Activated CD4-positive, alpha-beta T cell treated with anti-CD3 and anti-CD28 coated beads, Interleukin-2, amount 10 ng/mL, durations not matched to agents 24 days and 14 days (primary cell): ENCODE measurements at places on chromosomes 13 and 19. TPM values are rescaled to one million over a fixed set of nuclear protein-coding genes. Genes with fewer than 3 reads are reported as not detected.

- no peaks in the 10 kb centered on the region for H3K27me3 ChIP-seq
- H3K4me3 ChIP-seq, result peak overlapping the region; percentile 100
- peaks cover 20% of the 10 kb centered on the region for H3K36me3 ChIP-seq
- H3K4me1 ChIP-seq, result peaks cover 39% of the 10 kb centered on the region
Measured at GRCh38 chr19:3556423-3556977, 886 bp downstream of the MFSD12 start.

- peaks cover 50% of the 10 kb centered on the region for H3K36me3 ChIP-seq
- H3K27me3 ChIP-seq, result peaks cover 2% of the 10 kb centered on the region
- DNase-seq, result no peak
- no peak overlapping the region for H3K27ac ChIP-seq
Measured at GRCh38 chr19:16188521-16188920, 3.3 kb downstream of the FAM32A start.

DNA sequence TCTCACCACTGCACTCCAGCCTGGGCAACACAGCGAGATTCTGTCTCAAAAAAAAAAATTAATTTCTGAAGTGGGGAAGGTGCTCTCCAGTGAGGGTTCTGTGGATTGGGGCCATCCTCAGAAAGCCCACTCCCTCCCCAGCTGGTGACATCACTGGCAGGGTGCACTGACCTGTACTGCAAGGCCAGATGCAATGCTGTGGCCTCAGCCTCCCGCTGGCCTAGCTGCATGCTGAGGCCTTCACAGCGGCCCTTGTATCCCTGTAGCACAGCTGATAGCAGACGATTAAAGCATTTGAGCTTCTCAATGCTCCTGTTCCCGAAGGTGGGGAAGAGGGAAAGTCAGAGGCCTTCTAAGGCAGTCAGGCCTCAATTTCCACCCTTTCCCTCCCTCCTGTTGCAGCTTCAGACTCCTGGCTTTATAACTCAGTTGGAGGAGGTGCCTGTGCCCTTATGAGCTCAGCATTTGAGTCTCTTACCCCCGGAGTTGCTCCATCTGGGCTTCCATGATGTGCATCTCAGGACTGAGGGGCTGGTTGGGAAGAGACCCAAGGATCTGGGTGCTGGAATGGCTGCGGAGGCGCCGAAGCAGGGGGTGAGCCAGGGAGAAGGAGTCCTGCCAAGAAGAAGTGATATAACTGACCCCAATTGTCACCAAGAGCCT lies 5.3 kb downstream of the USHBP1 start:
- H3K27ac ChIP-seq, result no peak overlapping the region
- H3K4me3 ChIP-seq, result no peak overlapping the region
- no peaks in the 10 kb centered on the region for H3K36me3 ChIP-seq
- H3K27me3 ChIP-seq, result peaks cover 2% of the 10 kb centered on the region

Gene ZNF560
- not detected in 2 replicates for total RNA-seq

DNA sequence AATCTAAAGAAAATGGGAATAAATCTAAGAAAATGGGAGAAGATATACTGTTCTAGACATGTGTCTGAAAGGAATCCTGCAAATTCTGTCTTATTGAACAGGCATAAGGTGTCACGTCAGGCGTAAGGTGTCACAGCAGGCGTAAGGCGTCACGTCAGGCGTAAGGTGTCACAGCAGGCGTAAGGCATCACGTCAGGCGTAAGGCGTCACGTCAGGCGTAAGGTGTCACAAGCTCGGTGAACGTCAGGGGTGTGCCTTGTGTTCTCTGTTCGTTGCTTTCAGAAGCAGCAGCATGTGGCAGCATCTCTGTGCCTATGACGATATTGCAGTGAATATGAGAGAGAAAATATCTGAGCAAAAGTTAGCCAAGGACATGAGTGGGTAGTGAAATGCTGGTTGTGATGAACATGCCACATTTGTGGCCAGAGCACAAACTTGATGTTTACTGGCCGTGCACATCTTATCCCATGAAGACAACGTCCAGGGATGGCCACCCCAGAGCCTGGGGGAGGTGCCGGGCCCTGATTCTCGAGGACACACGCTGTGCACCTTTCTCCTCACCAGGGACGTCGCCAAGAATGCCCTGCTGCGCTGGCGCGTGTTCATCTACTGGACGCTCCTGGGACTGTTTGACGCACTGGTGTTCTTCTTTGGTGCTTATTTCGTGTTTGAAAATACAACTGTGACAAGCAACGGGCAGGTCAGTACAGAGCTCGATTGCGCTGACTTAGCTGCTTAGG lies 107.0 kb upstream of the MCF2L start:
- no peak for DNase-seq
- no peaks in the 10 kb centered on the region for H3K27me3 ChIP-seq
- peaks cover 44% of the 10 kb centered on the region for H3K36me3 ChIP-seq

DNA sequence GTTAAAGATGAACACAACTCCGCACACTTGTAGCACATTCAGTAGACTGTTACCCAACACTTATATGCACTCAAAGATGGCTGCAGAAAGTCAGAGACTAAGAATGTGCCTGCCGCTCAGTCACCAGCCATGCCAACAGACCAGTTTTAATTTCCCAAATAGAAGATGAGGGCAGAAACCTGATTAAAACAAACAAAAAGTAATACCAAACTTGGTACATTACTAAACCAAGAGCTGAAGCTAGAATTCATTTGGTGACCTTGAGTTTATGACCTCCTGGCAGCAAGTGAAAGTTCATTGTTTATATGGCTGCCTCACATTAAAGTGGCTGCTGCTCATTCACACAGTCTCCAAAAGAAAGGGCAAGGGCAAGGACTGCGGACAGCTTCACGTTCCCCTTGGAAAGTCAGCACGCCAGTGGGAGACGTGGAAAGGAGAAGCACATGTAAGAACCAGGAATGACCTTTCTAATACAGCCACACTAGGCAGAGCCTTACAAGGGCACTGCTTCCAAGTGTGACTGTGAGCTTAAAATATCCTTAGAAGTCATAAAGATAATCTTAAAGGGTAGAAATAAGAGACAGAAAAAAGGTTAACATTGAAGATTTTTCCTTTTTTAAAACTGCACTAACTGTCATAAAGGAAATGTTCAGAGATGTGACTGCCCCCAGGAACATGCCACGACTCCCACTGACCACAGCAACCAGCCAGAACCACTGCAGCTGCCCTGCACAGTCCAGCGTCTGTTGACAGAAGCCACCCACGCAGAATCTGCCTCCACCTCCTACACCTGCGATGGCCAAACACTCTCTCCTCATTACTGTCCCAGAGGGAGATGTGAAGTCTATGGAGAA lies 73.5 kb downstream of the STK24 start:
- no peaks in the 10 kb centered on the region for H3K27me3 ChIP-seq
- peaks cover 53% of the 10 kb centered on the region for H3K4me1 ChIP-seq
- H3K27ac ChIP-seq, result peak overlapping the region; percentile 71
- no peak overlapping the region for H3K4me3 ChIP-seq
- DNase-seq, result no peak
- H3K36me3 ChIP-seq, result peaks cover 45% of the 10 kb centered on the region

GRCh38 chr19:45152504-45153338 lies 8.1 kb downstream of the NKPD1 start:
- H3K4me1 ChIP-seq, result peaks cover 16% of the 10 kb centered on the region
- H3K27ac ChIP-seq, result peak overlapping the region; percentile 60
- peak; percentile 85 for DNase-seq

GRCh38 chr19:16402041-16402440 lies 69.7 kb downstream of the EPS15L1 start:
- peaks cover 33% of the 10 kb centered on the region for H3K36me3 ChIP-seq
- peaks cover 10% of the 10 kb centered on the region for H3K4me1 ChIP-seq
- H3K27me3 ChIP-seq, result no peaks in the 10 kb centered on the region
- no peak overlapping the region for H3K27ac ChIP-seq
- no peak overlapping the region for H3K4me3 ChIP-seq

Gene KASH5
- 0.24 TPM in 1 of 2 replicates, not detected in the other for total RNA-seq

- H3K36me3 ChIP-seq, result no peaks in the 10 kb centered on the region
- peaks cover 19% of the 10 kb centered on the region for H3K4me1 ChIP-seq
- no peak for DNase-seq
- H3K27me3 ChIP-seq, result peaks cover 9% of the 10 kb centered on the region
- H3K4me3 ChIP-seq, result no peak overlapping the region
Measured at GRCh38 chr13:34153428-34154180, 335.7 kb downstream of the RFC3 start.

Gene PLA2G4C
- total RNA-seq, result 9.2 and 11.4 TPM in 2 replicates

Gene ERICH6B
- not detected in 2 replicates for total RNA-seq

Gene GRK1
- 0.07 and 0.17 TPM in 2 replicates for total RNA-seq

Gene GPR12
- not detected in 2 replicates for total RNA-seq

- peak; percentile 83 for DNase-seq
- H3K4me1 ChIP-seq, result peaks cover 26% of the 10 kb centered on the region
- peak overlapping the region; percentile 97 for H3K4me3 ChIP-seq
- peaks cover 43% of the 10 kb centered on the region for H3K36me3 ChIP-seq
- peak overlapping the region; percentile 82 for H3K27ac ChIP-seq
- no peaks in the 10 kb centered on the region for H3K27me3 ChIP-seq
Measured at GRCh38 chr19:6423499-6424194, 964 bp downstream of the KHSRP start.

DNA sequence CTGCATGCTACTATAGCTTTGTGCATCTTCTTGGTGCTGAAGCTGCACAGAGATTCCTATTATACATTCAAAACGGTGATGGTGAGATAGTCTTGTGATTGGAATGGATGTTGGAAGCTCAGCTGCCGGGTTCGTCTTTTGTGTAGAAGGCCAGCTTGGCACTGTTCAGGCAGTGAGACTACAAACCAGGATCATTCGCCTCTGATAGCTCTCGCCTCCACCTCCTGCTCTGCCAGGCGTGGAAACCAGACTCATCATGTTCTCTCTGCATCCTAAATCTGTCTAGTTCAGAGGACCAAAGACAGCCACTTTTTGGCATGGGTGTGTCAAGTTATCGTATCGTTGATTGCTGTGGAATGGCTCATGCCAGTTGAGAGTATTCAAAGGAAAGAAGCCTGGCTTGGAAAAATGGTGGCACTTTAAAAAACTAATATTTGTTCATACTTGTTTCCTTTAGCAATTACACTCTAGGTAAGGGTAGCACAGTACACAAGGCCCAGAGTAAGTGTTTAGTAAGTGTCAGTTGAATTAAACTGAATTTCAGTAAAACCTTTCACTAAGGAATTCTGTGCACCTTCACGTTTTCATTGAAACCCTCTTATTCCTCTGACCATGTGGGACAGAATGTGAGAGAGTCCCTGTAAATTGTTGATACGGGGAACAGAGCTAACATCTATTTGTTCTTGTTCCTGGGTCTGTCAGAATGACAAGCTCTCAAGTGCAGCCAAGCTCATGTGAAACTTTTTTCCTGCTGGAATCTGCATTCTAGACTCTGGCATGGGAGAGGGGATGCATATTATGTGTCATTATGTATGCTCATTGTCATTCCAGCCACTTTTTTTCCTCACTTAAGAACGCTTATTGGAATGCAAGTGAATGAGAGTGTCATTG lies 69.8 kb downstream of the DPY19L3 start:
- H3K27ac ChIP-seq, result no peak overlapping the region
- peaks cover 4% of the 10 kb centered on the region for H3K4me1 ChIP-seq
- DNase-seq, result no peak
- H3K36me3 ChIP-seq, result peaks cover 2% of the 10 kb centered on the region

GRCh38 chr13:44425041-44425814 lies 51.6 kb downstream of the SERP2 start:
- no peaks in the 10 kb centered on the region for H3K4me1 ChIP-seq
- no peak overlapping the region for H3K4me3 ChIP-seq
- no peak overlapping the region for H3K27ac ChIP-seq
- no peaks in the 10 kb centered on the region for H3K36me3 ChIP-seq

DNA sequence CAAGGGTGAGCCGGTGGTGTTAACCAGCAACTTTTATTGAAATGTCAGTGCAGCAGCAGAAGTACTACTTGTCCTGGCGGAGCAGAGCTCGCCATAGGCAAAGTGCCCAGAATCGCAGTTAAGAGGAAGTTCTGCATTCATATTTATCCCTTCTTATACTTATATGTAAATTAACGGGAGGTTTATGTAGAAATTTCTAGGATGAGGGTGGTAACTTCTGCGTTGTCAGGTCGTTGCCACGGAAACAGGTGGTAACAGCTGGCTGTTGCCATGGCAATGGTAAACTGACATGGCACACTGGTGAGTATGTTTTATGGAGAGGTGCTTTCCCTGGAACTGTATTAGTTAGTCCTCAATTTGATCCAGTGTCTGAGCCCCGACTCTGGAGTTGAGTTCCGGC lies 2494.9 kb upstream of the PCDH20 start:
- no peaks in the 10 kb centered on the region for H3K36me3 ChIP-seq
- H3K27me3 ChIP-seq, result no peaks in the 10 kb centered on the region
- H3K4me1 ChIP-seq, result no peaks in the 10 kb centered on the region
- DNase-seq, result no peak
- H3K4me3 ChIP-seq, result no peak overlapping the region
- H3K27ac ChIP-seq, result no peak overlapping the region

Gene NCR1
- total RNA-seq, result not detected in 2 replicates

GRCh38 chr13:61608138-61608537 lies 192.5 kb upstream of the PCDH20 start:
- DNase-seq, result no peak
- H3K36me3 ChIP-seq, result no peaks in the 10 kb centered on the region
- H3K27ac ChIP-seq, result no peak overlapping the region
- H3K4me3 ChIP-seq, result no peak overlapping the region
- no peaks in the 10 kb centered on the region for H3K4me1 ChIP-seq

DNA sequence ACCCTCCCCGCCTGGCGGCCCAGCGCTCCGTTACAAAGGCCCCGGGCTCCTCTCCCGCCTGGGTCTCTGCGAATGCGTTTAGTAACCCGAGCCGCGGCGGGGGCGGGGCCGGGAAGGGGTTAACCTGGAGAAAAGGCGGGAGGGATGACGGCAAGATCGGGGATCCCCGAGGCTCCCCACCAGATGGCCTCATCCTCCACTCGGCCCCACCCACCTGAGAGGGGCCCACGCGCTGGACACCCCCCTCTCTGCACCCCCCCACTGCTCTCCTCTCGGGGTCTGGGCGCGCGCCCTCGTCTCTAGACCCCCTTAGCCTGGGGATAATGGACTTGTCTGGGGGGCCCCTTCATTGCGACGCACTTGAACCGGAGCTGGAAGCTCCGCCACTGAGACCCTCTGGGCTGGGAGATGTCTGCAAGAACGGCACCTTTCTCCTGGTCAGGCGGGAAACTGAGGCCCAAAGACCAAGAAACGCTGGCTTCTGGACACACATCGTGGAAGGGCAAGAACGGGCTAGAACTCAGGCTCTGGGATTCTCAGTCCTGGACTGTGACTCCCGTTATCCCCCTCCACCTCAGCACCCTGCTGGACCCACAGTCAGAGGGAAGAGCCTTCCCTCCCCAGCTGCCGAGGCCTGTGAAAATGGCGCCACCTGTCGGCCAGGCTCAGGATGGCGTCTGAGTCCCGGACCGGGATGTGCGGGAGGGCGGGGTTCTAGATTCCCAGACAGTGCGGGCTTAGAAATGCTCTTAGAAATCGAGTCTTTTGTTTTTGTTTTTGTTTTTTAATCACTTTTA lies 2.9 kb upstream of the LTBP4 start:
- H3K4me3 ChIP-seq, result peak overlapping the region; percentile 55
- DNase-seq, result peak; percentile 96
- H3K27ac ChIP-seq, result no peak overlapping the region
- H3K27me3 ChIP-seq, result peaks cover 44% of the 10 kb centered on the region

Gene HPN
- total RNA-seq, result 0.09 TPM in 1 of 2 replicates, not detected in the other

GRCh38 chr13:99774644-99775043 lies 196.9 kb downstream of the ZIC5 start:
- H3K27me3 ChIP-seq, result no peaks in the 10 kb centered on the region
- no peak for DNase-seq
- H3K27ac ChIP-seq, result no peak overlapping the region
- no peaks in the 10 kb centered on the region for H3K36me3 ChIP-seq

Gene YJEFN3
- total RNA-seq, result 11.4 and 14.6 TPM in 2 replicates

Gene FPR3
- not detected in 2 replicates for total RNA-seq
